ENCODE measurements at places on chromosomes 13 and 19.

DNA sequence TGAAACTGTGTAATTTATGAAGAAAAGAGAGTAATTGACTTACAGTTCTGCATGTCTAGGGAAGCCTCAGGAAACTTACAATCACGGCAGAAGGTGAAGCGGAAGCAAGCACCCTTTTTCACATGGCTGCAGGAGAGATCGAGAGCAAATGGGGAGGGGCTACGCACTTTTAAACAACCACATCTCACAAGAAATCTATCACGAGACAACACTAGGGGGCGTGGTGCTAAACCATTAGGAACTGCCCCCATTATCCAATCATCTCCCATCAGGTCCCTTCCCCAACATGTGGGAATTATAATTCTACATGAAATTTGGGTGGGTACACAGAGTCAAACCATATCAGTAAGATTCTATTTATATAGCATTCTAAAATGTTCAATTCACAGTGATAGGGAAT is 114.8 kb upstream of the TRPC4 start:
- no peak for DNase-seq

DNA sequence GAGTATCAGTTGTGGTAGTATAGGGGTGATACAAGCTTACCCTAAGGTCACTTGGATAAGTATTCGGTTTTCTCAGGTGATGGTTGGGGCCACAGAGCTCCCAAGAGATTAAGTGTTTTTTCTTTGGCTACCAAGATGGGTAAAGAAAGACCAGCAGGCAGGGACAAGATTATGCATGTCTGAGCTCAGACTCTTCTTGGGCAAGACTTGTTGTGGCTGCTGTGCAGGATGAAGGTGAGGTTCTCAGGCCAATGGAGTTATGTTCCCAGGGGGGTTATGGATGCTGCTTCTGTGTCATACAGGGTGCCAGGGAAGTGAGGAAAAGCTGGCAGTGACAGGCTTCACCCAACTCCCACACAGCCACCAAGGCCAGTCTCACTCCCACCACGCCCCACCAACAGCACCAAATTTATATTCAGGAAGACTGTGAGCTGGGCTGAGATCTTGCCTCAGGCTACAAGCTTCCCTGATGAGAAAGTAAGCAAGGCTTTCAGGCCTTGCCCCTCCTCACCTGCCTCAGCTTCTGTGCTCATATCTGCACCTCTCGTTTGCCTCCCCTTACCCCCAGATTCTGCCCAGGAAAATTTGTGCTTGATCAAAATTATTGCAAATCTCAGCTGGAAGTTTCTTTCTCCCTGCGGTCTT is 511.8 kb upstream of the SLITRK1 start:
- no peak for DNase-seq

GRCh38 chr13:99970651-99971575 is 654 bp downstream of the ZIC5 start:
- DNase-seq: no peak

GRCh38 chr13:102323012-102323411 is 78.8 kb downstream of the FGF14 start:
- no peak for DNase-seq

DNA sequence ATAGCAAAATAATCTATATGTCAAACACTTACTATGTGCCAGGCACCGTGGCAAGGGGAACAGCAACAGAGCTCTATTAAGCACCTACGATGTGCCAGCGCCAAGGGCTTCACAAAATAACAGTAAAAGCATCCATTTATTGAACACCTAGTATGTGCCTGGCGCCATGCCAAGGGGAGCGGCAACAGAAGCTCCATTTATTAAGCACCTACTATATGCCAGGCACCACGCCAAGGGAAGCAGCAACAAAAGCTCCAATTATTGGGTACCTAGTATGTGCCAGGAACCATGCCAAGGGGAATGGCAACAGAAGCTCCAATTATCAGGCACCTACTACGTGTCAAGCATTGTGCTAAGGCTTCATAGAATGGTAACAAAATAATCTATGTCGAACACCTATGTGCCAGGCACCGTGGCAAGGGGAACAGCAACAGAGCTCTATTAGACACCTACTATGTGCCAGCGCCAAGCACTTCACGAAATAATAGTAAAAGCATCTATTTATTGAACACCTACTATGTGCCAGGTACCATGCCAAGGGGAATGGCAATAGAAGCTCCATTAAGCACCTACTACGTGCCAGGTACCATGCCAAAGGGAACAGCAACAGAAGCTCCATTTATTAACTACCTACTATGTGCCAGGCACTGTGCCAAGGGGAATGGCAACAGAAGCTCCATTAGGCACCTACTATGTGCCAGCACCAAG is 107.7 kb downstream of the PTPRS start:
- DNase-seq: no peak

DNA sequence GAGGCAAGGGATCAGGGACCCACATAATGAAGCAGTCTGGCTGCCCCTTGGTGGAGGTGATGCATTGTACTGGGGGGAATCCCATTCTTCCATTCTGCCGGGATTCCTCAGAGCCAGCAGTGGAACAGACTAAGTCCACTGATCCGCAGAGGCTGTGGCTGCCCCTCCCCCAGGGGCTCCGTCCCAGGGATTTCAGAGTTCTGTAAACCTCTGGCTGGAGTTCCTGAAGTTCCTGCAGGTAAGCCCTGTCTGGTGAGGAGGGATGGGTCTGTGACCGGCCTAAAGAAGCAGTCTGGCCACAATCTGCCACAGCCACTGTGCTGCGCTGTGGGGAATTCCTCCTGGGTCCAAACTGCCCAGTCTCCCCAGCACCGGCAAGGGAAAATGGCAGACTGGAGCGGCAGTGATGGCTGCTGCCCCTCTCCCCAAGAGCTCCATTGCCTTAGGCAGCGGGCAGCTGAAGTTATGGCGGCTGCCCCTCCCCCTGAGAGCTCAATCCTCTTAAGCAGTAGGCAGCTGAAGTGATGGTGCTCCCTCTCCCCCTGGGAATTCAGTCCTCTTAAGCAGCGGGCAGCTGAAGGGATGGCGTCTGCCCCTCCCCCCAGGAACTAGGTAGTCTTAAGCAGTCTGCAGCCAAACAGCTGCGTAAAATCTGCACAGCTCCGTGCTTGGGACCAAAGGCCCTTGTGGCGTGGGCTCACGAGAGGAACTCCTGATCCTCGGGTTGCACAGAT is 155.7 kb downstream of the PCDH17 start:
- DNase-seq: no peak

DNA sequence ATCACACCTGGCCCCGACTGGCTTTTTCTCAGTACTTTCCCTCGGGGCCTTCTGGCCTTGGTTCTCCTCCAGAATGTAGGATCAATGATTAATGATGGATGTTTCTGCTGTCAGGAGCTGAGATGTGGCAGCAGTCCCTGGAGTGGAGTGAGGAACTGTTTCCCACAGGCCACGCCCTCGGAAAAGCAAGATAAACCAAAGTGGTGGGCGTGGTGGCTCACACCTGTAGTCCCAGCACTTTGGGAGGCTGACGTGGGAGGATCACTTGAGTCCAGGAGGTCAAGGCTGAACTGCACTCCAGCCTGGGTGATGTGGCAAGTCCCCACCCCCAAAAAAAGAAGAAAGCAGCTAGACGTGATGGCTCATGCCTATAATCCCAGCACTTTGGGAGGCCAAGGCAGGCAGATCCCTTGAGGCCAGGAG is 7.1 kb upstream of the SHFL start:
- no peak for DNase-seq

- DNase-seq: no peak
These were observed 39.3 kb downstream of the RGCC start for GRCh38 chr13:41496420-41497234.

- DNase-seq: no peak
These were observed 187.3 kb upstream of the UBL3 start for GRCh38 chr13:30037766-30038165.
